ENCODE measurements at places on chromosomes 6 and 20.

DNA sequence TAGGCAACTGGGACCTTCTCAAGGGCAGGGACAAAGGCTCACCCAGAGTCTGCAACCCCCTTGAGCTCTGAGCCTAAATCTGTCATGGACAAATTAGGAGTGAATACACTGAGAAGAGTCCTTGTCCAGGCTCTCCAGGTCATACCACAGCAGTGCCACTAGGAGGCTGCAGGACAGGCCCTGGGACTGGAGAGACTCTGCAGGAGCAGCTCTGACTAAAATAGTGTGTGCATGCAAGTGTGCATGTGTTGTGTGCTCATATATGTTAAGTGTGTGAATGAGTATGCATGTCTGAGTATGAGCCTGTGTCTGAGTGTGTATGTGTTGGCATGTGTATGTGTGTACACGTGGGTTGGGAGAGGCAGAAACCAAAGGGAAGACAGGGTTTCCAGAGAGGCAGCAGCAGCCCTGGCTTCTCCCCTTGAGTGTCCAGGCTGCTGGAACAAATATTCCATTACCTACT, 27.1 kb downstream of the MRPL14 start:
- peak; percentile 64 for DNase-seq

- no peak for DNase-seq
Measured at GRCh38 chr6:48610846-48611245, 499.8 kb upstream of the PTCHD4 start.

- no peak for DNase-seq
Measured at GRCh38 chr20:18588574-18588933, 700 bp downstream of the DTD1 start.

- no peak for DNase-seq
Measured at GRCh38 chr6:5510331-5511133, 249.2 kb downstream of the FARS2 start.

DNA sequence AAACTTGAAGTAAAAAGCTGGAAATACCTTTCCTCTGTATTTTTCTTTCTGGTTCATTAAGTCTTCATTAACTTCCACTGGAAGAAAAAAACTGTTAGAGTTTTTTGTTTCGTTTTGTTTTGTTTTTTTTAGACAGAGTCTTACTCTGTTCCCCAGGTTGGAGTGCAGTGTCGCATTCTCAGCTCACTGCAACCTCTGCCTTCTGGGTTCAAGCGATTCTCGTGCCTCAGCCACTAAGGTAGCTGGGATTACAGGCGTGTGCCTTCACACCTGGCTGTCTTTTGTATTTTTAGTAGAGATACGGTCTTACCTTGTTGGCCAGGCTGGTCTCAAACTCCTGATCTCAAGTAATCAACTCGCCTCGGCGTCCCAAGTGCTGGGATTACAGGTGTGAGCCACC, 14.9 kb downstream of the RPF2 start:
- DNase-seq: no peak

DNA sequence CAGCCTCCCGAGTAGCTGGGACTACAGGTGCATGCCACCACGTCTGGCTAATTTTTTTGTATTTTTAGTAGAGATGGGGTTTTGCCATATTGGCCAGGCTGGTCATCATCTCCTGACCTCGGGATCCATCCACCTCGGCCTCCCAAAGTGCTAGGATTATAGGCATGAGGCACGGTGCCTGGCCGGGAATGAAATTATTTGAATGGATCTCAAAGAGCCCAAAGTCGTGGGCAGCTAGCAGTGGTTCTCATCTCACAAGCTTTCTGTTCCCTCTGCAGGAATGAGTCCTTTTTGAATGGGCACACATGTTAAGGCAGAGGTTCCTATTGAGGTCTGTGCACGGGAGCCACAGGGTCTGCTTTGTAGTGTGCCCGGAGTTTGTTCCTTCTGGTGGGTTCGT, 34.9 kb downstream of the PPP1R3G start:
- DNase-seq: no peak

DNA sequence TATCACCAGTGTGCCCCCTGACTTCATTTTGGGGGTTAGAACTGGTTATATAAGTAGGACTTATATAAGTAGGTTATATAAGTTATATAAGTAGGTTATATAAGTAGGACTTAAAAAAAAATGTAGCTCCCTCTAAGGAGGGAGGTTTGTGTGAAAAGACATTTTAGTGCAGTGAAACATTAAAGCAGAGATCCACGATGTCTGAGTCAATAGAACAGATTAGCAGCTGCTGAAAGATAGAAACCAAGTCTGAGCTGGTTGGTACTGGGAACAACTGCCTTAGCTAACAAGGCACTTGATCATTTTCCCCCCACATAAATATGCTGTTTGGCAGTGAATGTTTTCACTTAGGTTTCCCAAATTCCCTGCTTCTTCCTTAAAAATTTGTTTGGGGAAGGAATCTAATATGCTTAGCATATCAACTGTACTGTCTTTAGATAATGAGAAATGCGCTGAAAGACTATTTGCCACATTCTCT, 2.1 kb upstream of the RPS12 start:
- peak; percentile 6 for DNase-seq

- DNase-seq: no peak
Measured at GRCh38 chr6:52283111-52283510, 1.4 kb downstream of the MCM3 start.

DNA sequence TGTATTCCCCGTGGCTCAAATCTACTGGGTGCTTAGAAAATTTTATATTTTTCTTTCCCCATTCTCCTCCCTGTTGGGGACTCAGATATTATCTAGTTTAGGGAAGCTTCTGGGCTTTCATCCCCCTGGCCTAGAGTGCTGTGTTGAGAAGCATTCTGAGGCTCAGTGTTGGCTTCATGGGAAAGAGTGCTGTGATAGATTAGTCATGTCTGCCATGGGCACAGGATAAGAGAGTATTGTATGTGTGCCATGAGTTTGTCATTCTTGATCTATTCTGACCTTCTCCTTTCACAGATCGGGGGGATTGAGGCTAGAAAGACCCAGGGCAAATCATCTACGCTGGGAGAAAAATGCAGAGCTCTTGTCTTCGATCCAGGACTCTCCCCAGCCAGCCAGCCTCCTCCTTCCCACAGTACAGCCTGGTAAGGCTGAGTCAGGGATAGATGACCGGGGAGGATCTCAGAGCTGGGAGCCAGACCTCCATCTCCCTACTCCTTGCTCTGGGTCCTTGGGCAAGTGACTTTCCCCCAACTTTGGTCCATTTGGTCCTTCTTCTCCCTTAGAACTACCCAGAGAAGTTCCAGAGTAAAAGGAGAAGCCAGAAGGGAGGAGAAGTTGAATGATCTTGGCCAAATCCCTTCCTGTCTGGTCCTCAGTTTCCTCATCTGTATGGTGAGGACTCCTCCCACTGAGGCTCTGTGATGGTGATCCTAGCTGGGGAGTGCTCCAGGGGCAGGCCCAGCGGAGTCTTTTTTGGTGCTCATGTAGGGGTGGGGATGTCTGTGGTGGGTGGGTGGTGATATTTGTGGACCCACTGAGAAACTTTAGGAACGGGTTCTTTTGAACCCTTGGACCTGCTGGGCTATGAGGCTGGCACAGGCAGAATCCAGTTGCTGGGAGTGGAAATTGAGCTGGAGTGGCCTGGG, 5.0 kb downstream of the SRC start:
- DNase-seq: no peak

DNA sequence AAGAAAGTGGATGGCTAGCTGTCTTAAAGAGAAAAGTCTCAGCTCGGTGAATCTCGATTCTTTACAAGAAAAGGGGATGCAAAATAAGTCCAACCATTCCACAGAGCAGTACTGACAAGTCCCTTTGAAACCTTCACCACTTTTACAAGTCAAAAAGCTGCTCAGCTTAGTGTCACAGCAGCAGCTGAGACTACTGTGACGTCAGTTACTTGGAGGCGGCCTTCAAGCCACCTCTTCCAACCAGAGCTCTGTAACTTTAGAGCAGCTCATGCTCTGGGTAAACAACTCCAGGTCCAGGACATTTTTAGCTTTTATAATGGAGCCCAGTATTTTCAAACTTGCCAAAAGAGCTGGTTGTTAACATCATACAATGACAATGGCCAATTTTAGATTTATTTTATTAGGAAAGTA, at the start of gene KIAA0408:
TSS of gene KIAA0408 (minus strand) at position 159 of the 411 bp plus-strand sequence. CDS start 5,408 bp downstream, outside the sequence.
- DNase-seq: no peak

GRCh38 chr6:134491477-134491876, 173.6 kb upstream of the SGK1 start:
- DNase-seq: no peak

DNA sequence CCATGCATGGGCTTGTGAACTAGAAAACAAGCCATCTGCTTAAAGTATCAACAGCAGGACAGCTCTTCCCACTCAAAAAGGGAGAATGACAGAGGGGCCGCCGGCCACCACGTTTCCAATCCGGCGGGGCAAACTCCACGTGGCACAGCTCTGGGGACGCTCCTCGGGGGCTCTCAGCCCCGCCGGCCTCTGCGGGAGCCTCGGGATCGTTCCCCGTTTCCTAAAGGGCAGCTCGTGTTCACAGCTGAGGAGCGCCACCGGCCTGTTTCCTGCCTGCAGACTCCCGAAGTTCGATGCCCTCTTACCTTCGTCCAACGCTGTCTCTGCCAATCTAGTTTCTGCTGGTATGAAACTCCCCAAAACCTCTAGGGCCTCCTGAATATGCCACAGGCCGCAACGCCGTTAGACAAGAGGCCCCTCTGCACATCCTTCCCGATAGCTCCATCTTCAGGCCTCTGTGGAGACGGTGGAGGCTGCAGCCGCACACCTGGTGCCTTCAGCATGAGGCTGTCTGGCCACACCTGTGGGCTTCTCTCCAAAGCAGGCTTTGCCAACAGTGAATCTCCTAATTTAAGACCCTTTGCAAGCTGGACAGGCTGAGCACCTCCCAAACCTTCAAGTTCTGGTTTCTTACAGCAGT, 46.5 kb downstream of the KCNQ2 start:
- no peak for DNase-seq

DNA sequence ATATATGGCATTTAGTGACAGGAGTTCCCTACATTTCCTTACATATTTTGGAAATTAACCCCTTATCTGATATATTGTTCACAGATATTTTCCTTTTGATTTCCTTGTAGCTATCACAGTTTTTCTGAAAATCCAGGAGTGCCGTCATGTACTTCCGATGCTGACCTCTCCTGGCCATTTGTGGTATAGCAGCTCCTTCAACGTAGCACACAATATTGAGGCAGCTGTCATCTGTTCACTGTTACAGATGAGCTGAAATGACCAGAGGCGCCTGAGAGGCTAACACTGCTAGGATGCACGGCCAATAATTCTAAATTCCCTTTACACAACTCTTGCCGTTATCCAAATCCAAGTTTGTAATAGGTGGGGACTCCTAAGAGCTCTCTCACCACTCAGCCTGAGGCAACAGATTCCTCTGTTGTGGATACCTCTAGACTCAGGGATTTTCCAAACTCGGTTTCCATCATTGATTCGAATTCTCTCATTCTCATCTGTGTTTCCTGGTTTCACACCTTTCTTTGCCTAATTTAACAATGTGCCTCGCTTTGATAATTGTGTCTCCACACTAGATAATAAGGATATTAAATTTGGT, 53.0 kb downstream of the MMUT start:
- peak; percentile 86 for DNase-seq

DNA sequence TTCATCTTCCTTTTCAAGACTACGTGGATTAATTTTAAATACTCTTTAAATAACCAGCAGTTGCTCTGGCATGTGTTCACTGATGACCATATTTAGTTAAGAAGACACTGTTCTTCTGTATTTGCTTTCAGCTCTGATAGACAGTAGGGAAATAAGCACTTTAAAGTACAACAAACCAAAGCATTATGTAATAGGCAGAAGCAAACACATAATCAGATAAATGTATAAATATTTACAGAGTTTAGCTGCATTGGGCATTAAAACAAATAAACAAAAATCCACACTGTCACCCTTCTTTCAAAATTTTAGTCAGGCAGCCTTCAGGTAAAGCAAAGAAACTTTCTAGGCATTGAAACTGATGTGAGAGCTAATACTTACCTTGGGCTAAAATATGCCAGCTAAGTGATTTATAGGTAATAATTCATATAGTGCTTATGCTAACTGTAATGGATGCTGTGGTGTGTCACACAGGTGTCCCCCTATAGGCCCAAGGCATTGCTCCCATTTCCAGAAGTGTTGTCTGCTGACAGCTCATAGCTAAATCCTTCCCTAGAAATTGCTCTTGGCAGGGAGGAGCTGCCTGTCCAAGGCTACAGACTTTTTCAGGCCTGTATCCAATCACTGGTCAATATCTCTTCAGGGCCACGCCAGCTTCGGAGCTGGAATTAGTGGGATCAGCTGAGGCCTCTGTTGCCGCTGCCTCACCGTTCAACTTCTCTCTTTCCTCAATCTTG, 111.5 kb upstream of the CITED2 start:
- DNase-seq: no peak

GRCh38 chr6:158369241-158369640, 57.0 kb downstream of the TULP4 start:
- no peak for DNase-seq

DNA sequence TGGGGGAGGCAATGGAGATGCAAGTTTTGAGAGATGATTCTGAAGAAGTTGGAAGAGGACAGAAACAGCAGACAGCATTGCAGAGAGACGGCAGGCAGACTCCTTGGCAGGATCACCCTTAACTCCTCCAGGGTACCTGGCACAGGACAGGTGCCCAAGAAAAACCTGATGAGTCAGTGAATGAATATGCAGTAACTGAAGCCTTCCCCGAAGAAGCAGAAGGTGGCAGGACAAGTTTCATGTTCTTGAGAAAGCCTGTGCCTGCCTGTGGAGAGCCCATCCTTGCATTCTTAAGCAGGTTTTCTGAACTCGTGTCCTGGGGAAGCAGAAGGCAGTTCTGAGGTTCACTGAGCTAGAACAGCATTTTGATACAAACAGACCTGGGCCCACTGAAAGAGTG, 79.6 kb upstream of the SASH1 start:
- peak; percentile 68 for DNase-seq

DNA sequence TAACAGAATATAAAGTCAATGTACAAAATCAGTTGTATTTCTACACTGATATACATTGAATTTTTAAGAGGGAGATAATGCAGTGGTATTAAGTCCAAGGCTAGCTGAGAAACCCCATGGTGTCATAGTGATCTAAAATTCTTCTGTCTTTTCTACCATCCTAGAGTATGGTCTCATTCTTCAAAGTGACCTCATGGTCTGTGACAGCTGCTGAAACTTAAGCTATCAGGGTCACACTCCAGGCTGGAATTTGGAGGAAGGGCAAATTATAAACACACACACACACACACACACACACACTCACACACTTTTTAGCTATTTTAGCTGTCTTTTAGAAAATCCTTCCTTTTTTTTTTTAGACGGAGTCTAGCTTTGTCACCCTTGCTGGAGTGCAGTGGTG, 47.3 kb upstream of the DYNLRB1 start:
- peak; percentile 21 for DNase-seq

Measured in trophoblast cell (in vitro differentiated cells and primary cell).